ENCODE measurements at places on chromosomes 13 and 19.

- DNase-seq: no peak
Measured at GRCh38 chr19:43847246-43847645, 20.1 kb downstream of the ZNF283 start.

DNA sequence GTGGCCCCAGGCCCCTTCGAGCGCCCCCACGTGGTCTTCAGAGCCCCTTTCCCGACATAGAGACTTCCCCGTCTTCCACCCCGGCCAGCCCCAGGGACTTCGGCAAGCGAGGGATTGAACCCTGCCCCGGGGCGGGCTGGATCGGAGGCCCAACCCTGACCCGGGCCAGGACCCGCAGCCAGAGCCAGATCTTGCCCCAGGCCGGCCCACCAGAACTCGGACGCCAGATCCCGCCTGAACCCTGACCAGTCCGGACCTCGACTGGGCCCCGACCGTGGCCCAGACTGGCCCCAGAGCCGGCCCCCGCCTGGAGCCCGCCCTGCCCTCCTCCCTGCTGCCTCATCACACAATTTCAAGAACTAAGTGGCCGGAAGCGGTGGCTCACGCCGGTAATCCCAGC is 253 bp upstream of the TPTE2 start:
- DNase-seq: no peak

- DNase-seq: no peak
Measured at GRCh38 chr13:47067306-47067705, 170.5 kb upstream of the HTR2A start.

- peak; percentile 30 for DNase-seq
Measured at GRCh38 chr19:41702171-41702651, 6.2 kb upstream of the CEACAM5 start.

- DNase-seq: no peak
Measured at GRCh38 chr19:40253611-40254092, 27.2 kb upstream of the CCNP start.

GRCh38 chr19:31334101-31334848 is 15.0 kb downstream of the TSHZ3 start:
- DNase-seq: peak; percentile 91

- DNase-seq: no peak
Measured at GRCh38 chr19:6249296-6249695, 30.5 kb downstream of the MLLT1 start.

- no peak for DNase-seq
Measured at GRCh38 chr13:93522501-93522900, 295.9 kb downstream of the GPC6 start.

GRCh38 chr13:106873810-106874209 is 305.9 kb upstream of the ARGLU1 start:
- DNase-seq: no peak

DNA sequence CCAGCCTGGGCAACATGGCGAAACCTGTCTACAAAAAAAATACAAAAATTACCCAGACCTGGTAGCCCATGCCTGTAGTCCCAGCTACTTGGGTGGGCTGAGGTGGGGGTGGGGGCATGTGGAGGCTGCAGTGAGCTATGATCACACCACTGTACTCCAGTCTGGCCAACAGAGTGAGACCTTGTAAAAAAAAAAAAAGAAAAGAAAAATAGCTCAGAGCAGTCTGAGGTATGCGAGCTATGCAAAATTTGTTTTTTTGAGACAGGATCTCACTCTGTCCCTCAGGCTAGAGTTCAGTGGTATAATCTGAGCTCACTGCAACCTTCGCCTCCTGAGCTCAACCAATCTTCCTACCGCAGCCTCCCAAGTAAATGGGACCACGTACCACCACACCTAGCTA is 7.1 kb upstream of the TOMM40 start:
- no peak for DNase-seq

GRCh38 chr13:42355092-42355485 is 83.1 kb downstream of the AKAP11 start:
- DNase-seq: no peak

DNA sequence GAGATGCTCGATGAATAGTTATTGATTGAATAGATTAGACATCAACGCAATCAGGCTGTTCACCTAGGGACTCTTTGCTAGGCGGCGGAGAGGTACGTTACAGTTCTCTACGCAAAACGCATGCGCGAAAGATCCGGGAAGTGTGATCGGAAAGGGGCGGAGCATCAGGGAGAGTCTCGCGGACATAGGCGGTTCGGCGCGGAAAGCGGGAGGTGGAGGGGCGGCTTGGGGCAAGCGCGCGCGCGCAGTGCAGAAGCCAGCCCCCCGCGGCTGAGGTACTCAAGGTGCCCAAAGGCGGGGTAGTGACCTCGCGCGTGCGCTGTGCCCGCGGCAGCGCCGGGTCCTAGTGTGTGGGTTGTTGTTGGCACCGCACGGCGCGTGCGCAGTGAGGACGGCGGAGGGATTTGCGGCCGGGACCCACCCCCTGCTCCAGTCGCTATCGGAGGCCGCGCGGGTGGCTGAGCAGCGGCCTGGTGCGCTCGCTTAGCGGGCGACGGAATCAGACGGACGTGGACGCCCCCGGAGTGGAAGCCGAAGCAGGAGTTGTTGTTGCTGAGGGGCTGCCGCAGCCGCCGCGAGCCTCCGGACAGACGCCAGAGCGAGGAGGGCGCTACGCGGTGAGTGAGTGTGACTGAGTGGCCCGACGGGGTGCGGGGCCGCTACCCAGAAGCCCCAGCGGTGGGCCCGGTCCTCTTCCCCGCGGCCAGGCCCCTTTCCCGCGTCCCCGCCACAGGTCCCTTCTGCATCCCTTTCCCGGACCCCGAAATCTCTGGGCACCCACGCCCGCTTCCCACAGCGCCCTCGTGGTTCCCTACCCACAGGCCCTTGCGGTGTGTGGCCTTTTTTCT is at the start of gene SNRNP70:
Gene SNRNP70, plus strand, starts transcription at position 432 of the 848 bp plus-strand sequence. CDS start 964 bp downstream, outside the sequence.
- peak; percentile 99 for DNase-seq

DNA sequence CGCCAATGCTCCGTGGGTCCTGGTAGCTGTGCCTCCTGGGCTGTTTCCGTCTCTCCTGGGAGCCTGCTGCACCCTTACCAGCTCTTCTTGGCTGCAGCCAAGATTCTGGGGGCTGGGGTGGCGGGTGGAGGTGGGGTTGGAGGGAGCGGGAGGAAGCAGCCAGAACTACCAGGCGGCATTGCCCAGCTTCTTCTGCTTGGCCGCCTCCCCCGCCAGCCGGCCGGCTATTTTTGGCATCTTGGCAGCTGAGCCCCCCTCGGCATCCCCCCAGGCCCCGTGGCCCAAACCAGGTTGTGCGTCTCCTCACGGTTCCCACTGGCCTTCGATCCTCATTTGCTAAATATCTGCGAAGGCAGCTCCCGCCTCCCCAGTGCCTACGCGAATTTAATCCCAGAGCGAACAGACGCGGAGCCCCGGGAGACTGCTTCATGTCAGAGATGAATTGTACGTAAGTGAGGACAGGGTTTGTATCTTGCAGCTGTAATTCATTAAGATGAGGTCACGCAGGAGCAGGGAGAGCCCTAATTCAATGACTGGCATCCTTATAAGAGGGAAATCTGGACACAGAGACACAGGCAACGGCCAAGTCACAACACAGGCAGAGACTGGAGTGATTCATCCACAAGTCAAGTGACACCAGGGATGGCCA is 12.8 kb upstream of the PEAK3 start:
- DNase-seq: no peak

- DNase-seq: no peak
Measured at GRCh38 chr19:50697414-50698124, 22.0 kb downstream of the SHANK1 start.

DNA sequence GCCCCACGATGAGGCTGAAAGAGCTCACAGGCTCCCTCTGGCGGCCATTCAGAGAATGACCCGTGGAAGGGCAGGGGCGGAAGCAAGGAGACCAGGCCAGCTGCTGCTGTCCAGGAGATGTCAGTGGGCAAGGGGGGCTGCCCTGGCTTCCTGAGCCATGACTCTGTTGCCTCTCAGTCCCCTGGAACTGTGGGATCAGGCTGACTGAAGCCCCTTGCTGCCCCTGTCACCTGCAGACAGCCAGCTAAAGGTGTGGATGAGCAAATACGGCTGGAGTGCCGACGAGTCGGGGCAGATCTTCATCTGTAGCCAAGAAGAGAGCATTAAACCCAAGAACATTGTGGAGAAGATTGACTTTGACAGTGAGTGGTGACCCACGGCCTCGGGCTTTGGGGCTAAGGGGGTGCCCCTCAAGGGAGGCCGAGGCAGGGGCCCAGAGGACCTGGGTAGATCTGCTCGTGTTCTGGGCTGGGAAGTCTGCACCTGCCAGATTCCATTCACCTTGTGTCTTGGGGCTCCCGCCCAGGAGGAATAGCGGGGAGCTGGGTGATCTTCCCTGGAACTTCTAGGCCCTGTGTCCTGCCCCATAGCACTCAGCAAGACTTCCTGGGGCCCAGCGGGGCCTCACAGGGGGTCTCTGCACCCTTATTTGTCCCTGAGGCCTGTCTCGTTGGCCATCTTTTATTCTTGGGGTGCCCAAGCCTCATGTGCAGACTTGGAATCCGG is 12.5 kb upstream of the ACTN4 start:
- DNase-seq: no peak

DNA sequence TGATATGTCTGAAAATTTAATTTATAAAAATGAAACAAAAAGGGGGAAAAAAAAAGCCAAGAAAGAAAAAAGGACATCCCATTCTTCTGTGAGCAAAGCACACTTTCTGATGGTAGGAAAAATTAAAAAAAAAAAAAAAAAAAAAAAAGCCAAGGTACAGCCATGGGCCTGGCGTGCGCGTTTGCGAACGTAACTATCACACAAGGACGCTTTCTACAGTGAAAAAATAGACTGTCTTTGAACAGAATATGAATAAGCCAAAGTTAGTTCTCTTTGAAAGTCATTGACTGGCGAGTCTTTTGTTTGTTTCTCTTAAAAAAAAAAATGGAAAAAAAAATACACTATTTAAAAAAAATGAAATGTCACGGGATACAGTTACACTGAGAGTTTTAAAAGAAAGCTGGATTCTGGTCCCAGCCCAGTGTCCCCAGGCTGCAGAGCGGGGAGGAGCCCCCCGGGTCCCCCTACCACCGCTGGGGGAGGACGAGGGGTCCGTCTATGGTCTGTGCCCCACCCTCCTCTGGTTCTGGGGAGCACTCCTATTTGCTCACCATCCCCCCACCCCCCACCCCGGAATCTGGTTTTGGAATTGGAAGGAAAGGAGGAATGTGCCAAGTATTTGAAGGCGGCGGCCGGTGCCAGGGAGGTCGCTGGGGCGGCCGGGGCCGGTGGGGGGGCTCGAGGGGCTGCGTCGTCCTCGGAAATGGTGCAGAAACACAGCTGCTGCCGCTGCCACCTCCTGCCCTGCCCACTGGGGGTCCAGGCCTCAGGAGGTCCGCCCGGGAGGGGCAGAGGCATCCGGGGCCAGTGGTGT is 134.5 kb downstream of the PTPRS start:
- no peak for DNase-seq

GRCh38 chr13:65999411-65999810 is 1230.7 kb downstream of the PCDH9 start:
- DNase-seq: peak; percentile 14

DNA sequence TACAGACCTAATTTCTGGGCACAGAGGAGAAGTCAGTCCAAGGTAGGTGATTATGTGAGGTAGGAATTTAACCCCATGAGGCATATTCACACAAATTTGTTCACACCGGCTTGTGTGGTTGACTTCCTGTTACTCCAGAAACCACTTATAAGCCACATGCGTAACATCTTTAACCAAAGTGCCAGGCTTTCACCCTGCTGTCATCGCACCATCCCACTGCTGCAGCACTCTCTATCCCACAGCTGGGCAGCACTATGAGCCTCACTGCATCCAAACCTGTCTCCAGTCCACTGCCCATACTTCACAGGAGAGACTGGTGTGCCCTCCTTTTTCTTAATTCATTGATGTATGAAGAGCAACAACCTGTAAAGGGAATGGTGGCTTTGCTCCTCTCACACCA is 128.2 kb upstream of the ARGLU1 start:
- no peak for DNase-seq

GRCh38 chr13:67120872-67121531 is 109.1 kb downstream of the PCDH9 start:
- peak; percentile 45 for DNase-seq

Measured in mammary epithelial cell (primary cell).